ENCODE measurements at places on chromosomes 7 and 10.
A peak's percentile ranks its signal among the peaks of the same experiment; 100 is the strongest.

DNA sequence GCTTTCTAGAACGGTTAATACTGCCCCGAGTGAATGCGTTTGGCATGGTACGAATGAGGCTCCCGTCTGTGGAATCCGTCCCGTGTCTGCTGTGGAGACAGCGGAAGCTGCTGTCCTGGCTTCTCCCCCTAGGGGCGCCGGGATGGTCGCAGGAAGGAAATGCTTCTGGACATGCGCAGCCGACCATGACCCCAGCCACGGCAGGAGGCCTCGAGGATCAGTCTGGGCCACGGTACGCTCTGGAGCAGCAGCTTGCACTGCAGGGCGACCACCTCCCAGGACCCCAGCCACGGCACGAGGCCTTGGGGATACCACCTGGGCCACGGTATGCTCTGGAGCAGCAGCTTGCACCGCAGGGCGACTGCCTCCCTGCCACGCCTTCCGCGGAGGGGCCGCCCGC lies 107.9 kb downstream of the CYTH3 start:
- no peak for DNase-seq

DNA sequence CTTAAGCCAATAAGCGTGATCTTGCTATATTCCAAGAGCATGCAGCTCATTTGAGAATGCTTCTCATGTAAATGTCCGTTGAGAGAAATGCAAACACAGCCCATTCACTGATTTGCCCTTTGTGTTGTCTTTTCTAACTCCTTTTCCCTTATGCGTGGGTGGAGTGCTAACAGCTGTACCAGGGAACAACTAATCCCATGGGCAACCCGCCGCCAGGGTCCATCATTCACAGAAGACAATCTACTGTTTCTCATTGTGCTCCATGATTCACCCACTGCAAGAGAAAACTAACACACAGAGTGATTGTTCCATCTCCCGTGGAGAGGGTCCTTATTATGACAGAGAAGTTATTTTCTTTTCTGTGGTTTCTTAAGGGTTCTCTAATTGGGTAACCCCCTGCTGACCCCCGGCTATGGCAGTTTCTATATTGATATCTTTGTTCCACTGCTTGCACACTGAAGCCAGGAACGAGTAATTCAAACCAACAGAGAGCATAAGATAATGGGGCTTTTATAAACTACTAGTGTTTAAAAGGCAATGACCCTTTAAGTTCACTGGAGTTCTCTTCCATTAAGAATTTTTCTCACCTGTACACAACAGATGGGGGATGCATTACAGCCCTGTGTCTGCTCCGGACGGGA lies 298.7 kb downstream of the BAMBI start:
- DNase-seq = no peak

- no peak for DNase-seq
Observed at GRCh38 chr7:25967278-25968204, 184.5 kb upstream of the NFE2L3 start.

DNA sequence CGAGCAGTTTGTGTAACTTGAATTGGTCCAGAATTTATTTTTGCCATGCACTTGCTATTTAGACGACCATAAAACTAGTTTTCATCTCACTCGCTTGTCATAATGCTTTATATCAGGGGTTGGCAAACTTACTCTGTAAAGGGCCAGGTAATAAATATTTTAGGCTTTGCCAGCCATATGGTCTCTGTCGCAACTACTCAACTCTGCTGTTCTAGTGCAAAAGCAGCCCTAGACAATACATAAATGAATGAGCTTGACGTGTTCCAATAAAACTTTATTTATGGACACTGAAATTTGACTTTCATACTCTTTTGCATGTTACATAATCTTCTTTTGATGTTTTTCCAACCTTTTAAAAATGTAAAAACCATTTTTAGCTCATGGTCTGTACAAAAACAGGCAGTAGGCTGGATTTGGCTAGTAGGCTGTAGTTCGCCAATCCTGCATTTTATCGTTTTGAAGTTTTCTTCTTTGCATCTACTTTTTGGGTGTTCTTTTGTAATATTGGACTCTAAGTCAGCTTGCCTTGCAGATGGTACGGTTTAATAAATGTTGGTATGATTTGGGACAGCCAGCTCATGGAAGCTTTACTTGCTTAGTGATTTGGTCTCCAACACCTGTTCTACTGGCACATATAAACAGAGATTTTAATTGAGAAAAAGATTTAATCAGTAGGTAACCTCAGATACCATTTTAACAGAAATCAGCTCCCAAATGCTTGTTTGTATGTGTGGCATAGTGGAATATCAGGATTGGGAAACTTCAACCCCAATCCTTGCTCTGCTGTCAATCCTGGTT lies 25.6 kb downstream of the SND1 start:
- DNase-seq = no peak

- no peak for DNase-seq
Observed at GRCh38 chr7:108561047-108561619, 8.4 kb downstream of the THAP5 start.

DNA sequence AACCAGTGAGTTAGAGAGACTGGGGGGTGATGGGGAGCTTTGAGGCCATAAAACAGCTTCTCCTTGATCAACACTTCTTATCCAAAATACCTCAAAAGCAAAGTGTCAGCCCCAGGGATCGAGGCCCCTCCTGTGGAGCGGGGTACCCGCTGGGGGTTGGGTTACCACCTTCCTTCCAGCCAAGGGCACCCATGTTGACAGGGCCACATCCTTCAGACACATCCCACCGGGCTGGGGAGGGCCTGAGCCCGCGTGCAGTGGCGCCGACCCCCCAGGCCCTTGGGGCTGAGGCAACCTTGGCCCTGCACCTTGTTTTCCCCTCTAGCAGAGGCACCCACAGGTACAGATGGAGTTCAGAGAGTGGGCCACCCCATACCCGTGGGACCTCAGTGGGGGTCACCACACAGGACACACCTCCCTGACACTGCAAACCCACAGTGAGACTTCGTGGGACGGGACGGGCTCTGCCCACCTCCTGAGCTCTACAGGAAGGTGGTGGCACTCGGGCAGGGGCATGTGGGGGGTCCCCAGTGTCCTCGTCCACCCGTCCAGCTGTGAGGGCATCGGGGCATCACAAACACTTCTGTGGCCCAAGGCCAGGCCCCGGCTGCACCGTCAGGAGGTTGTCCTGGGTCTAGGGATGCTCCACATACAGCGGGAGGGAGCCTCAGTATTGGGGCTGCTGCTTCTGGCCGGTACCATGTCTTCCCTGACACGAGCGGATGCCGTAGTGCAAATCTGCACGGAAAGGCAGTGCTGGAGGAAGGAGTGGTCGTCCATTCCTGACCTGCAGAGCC lies 10.7 kb downstream of the DPYSL4 start:
- peak; percentile 58 for DNase-seq

DNA sequence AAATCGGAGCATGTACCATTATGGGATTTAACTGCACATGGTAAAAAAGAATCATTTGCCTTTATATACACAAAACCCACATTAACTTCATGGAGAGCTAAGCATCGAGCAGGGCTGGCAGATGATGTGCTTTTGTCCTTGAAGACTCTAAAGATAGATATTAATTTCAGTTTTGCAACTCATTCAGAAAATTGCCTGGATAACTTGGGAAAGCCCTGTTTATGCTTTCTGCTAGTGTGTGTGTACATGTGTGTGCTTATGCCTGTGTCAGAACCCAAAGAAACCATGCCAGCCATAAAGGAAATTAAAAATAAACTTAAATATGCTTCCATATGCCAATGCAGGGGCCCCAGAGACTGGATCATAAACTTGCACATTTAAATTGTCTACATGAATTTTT lies 640.0 kb downstream of the PARD3 start:
- no peak for DNase-seq

DNA sequence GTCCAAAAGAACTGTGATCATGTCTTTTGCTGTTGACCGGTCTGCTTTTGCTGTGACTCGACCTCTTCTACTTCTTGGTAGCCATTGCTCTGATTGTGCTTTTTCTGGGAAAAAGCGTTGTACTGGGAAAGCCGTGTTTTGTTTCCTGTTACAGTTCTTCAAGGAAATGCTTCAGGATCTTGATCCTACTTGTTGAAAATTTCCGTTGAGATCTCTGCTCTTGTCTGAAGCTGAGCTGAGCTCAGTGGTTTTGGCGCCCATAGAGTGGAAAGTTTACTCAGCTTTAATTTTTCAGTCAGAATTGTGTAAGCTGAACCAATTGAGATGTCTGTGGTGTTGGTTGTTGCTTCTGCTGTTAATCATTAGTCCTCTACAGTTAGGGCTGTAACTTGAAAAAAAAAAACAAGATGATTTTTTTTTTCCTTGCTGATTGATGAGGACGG lies 302.2 kb downstream of the CCDC3 start:
- no peak for DNase-seq

GRCh38 chr10:62726142-62726541 lies 78.4 kb upstream of the ADO start:
- no peak for DNase-seq

- no peak for DNase-seq
Observed at GRCh38 chr7:25843467-25843866, 308.5 kb upstream of the NFE2L3 start.

DNA sequence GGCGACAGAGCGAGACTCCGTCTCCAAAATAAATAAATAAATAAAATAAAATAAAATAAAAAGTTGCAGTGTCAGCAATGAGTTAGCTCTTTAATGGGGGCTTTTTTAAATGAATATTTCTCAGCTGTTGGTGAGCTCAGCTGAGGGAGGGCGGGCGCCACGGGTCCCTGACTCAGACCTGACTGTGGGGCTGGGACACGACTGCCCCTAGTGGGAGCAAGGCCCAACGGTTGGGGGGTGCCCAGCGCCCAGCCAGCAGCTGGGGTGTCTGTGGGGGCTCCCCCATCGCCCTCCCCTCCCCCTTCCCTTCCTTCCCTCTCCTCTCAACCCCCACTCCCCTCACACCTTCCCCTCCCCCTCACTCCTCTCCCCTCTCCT lies 46.6 kb downstream of the PWWP2B start:
- DNase-seq = peak; percentile 93

DNA sequence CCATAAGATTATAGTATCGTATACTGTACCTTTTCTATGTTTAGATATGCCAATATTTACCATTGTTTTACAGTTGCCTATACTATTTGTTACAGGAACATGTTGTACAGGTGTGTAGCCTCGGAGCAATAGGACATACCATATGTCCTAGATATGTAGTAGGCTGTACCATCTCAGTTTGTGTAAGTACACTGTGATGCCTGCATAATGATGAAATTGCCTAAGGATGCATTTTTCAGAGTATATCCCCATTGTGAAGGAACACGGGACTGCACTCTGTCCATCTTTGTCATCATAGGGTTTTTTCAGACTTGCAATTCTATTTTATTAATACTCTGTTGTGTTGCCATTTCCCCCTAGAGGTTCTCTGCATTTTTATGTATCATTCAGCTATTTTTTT lies 50.1 kb downstream of the MCU start:
- DNase-seq = no peak

GRCh38 chr10:11242443-11243387 lies 225.0 kb downstream of the CELF2 start:
- DNase-seq = peak; percentile 89

GRCh38 chr10:50228672-50229071 lies 22.6 kb downstream of the ASAH2 start:
- no peak for DNase-seq

- no peak for DNase-seq
Observed at GRCh38 chr10:100158044-100158805, 27.6 kb downstream of the ERLIN1 start.

- DNase-seq = peak; percentile 92
Observed at GRCh38 chr7:2019711-2020511, 212.8 kb downstream of the MAD1L1 start.

GRCh38 chr7:47596502-47597202 lies 14.7 kb upstream of the TNS3 start:
- DNase-seq = no peak

DNA sequence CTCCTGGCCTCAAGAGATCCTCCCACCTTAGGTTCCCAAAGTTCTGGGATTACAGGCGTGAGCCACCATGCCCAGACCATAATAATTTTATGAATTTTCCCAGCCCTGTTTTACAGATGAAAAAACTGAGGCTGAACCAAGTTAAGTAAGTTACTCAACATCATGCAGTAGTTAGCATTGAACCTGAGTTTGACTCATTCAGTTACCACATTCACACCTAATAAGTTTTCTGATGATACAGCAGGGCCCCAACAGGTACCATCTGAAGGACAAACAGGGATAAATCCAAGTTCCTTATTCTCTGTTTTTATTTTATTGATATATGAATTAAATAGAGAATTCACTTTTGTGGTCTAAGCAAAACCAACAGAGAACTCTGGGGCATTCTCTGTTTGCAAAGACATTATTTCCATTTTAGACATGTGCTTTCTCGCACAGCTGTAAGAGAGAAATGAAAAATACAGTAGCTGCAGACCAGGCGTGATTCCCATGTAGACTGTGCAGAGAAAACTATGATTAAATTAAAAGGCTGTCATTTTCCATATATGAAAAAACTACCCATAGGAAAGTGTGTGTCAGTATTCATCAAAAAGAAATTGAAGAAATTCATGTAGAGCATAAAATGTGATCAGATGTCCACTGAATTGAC lies 26.6 kb downstream of the APBB1IP start:
- DNase-seq = no peak

DNA sequence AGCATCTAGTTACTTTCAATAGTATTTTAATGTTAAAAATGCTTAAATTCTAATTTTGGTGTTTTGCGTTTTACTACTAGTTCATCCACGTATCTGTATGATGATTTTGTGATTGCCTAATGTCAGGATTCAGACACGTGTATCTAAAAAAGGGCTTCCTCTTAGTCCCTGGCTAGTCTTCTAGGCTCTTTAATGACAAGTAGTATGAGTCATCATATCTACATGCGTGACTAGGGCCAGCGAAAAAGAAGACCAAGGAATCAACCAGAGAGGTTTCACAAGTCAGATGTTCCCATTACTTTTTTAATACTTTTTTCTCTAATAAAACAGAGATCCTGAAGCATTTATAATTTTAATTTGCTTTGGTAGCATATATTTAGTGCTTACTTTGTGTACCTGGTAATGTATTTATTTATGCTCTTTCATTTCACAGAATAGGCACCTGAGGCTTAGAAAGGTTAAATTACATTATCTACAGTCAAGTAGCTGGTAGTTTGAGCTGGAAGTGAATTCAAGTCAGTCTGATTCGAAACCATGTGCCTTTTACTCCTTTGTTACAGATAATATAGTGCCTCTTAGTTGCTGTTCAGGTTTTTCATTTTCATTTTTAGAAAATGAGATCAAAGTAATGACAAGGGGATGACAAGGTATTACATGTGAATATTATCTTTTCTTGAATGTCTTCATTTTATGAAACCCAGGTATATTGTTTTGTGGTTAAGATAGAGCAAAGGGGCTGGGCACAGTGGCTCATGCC lies 140.3 kb downstream of the FOXP2 start:
- DNase-seq = no peak

- DNase-seq = no peak
Observed at GRCh38 chr10:49313501-49314070, 14.6 kb downstream of the C10orf71 start.

- DNase-seq = peak; percentile 83
Observed at GRCh38 chr7:77538281-77539212, 1.5 kb downstream of the PTPN12 start.

DNA sequence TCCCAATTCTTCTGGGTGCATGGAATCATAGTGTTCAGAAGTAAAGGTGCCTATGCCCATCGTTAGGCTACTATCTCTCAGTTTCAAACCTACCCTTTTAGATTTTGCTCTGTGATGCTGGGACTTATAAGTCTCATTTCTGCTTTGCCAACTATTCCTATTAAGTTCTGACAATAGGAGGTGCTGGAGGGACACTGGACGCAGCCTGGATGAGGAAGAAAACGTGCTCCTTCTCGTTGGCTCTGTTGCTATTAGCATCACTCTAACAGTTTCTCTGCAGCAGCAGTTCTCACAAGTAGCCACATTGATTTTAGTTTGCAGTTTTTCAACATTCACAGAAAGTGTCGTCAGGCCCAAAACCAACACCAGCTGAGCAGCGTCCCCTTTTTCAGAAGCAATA lies 72.4 kb downstream of the ABCC2 start:
- no peak for DNase-seq

- no peak for DNase-seq
Observed at GRCh38 chr7:128459394-128459878, 3.8 kb downstream of the HILPDA start.

All from spleen (tissue), 13 donors.